CD4-positive, alpha-beta T cell treated with Interleukin-10 for 1 hour (primary cell): ENCODE measurements at places on chromosomes 13 and 19.

- no peak for DNase-seq
Measured at GRCh38 chr13:23766283-23766682, 122.9 kb downstream of the MIPEP start.

- no peak for DNase-seq
Measured at GRCh38 chr13:99980824-99981734, 505 bp upstream of the ZIC2 start.

DNA sequence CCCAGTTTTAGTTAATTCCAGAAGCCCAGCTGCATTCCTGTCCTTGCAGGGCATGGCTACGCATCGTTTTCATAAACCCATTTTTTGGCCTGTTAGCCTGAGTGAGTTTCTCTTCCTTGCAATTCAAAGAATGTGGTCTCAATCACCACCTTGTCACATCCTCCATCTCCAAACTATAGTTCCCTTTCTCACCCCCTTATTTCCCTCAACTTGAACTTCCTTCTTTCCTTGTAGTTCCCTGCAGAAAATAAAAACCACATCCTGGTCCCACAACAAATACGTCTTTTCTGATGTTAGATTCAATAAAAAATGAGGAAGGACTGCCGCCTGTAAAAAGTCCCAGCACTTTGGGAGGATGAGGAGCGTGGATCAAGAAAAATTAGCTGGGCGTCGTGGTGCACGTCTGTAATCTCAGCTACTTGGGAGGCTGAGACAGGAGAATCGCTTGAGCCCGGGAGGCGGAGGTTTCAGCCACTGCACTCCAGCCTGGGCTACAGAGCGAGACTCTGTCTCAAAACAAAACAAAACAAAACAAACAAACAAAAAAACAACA, 13.2 kb downstream of the ADGRE3 start:
- no peak for DNase-seq

DNA sequence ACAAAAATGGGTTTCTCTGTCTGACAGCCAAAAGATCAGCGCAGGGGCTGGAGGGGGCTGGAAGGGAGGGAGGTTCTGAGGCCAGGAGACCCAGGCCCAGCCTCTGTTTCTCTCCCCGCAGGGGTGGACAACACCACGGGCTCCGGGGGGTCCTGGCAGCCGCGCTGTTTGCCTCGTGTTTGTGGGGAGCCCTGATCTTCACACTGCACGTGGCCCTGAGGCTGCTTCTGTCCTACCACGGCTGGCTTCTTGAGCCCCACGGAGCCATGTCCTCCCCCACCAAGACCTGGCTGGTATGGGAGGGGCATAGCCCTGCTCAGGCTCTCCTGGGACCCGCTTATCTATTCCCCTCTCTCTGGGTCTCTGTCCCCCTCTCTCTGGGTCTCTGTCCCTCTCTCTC, 9.6 kb downstream of the CPT1C start:
- DNase-seq, result no peak

- no peak for DNase-seq
Measured at GRCh38 chr13:110012102-110012739, 225.8 kb upstream of the IRS2 start.

DNA sequence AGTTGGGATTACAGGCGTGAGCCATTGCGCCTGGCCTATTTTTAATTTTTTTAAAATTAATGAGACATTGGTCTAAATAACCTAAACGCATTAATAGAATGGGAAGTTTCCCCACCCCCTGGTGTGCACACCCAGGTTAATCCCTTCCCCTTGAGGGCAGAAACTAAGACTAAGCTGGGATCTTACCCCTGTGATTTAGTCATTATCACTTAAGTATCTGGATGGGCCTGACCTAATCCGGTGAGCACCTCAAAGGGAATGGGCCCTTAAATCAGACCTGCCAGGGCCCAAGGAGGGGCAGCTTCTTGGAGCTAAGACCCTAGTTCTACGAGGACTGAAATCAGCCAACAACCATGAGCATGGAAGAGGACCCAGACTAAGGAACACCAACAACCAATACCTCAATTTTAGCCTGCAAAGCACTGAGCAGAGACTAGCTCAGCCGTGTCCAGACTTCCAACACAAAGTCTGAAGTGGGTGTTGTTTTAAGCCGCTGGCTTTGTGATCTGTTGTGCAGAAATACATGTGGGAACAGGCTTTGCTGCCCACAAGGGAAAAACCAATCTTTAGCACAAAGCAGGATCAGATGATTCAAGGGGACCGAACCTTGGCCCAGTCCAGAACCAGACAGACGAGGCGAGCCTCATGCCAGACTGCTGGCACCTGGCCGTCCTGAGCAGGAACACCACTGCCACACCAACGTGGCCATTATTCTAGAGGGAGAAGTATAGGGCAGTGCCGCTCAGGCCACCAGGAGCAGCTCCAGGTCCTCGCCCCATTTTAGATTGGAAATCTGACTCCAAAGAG, 7.1 kb downstream of the UBE2S start:
- peak; percentile 9 for DNase-seq

DNA sequence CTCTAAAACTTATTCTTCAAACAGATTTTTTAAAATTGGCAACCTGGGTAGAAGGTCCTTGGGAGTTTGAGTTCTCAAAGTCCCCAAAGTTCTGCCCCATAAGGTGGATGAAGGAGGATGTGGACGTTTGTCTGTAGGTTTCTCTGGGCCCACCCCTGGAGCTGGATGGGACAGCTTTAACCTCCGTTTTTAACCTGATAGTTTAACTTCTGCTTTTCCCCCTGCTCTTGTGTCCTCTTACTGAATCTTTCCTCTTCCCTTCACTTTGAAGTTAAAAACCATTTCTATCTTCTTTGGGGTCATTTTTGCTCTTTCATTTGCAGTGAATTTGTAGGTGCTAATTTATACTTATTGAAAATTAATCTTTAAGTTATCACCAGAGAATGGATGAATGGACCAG, 79.1 kb downstream of the ESD start:
- no peak for DNase-seq

DNA sequence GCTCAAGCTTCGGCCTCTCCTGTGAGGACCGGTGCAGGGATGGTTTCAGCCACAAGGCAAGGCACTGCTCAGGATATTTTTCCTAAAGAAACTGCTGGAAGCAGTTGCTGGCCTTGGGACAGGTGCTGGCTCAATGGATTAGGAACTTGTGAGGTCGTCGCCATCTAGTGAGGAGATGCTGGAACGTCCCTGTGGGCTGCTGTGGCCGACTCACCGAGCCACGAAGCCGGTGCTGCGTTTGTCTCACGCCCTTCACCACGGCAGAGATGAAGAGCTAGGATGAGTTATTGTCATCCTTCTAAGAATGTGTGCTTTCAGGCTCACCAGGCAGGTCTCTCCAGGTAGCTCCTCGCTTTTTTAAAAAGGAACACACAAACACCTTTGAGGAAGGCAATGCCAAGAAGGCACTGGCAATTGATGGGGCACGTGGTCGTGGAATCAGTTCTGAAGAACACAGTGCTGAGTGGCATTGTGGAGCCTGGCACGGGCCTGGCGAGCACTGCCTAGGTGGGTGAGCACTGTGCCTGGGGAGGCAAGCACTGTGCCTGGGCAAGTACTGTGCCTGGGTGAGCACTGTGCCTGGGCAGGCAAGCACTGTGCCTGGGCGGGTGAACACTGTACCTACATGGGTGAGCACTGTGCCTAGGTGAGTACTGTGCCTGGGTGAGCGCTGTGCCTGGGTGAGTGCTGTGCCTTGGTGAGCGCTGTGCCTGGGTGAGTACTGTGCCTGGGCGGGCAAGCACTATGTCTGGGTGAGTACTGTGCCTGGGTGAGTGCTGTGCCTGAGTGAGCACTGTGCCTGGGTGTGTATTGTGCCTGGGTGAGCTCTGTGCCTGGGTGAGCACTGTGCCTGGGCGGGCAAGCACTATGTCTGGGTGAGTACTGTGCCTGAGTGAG, 140.4 kb downstream of the TEX29 start:
- DNase-seq, result no peak

DNA sequence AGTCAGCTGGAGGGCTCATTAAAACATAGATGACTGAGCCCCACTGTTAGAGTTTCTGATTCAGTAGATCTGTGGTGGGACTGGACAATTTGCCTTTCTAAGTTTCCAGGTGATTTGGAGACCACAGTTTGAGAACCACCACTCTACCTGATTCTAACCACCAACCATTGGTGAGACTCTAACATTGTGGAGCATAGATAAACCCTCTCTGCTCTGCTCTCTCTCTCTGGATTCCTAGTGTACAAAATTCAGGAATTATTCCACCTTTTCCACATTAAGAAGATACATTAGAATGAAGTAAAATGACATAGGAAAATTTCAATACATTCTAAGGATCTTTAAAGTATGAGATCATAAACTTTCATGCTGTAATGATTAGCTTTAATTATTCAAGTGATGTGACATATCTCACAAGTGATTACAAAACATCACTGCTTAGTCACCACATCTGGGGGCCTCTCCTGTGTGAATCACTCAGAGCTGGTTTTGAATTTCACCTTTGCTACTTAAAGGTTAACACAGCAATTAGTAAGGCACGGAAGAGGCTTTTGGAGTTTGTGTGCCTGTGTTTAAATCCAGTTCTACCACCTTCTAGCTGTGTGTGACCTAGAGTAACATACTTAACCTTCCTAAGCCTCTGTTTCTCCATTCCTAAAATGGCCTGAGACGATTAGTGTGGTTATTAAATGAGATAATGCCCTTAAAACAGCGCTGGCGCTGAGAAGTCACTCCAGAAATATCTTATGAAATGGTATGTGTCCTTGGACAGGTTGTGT, 78.5 kb upstream of the NBEA start:
- DNase-seq, result no peak

- DNase-seq, result no peak
Measured at GRCh38 chr19:10805065-10805757, 30.8 kb downstream of the TMED1 start.

- DNase-seq, result peak; percentile 73
Measured at GRCh38 chr19:16417660-16418596, 53.8 kb downstream of the EPS15L1 start.

DNA sequence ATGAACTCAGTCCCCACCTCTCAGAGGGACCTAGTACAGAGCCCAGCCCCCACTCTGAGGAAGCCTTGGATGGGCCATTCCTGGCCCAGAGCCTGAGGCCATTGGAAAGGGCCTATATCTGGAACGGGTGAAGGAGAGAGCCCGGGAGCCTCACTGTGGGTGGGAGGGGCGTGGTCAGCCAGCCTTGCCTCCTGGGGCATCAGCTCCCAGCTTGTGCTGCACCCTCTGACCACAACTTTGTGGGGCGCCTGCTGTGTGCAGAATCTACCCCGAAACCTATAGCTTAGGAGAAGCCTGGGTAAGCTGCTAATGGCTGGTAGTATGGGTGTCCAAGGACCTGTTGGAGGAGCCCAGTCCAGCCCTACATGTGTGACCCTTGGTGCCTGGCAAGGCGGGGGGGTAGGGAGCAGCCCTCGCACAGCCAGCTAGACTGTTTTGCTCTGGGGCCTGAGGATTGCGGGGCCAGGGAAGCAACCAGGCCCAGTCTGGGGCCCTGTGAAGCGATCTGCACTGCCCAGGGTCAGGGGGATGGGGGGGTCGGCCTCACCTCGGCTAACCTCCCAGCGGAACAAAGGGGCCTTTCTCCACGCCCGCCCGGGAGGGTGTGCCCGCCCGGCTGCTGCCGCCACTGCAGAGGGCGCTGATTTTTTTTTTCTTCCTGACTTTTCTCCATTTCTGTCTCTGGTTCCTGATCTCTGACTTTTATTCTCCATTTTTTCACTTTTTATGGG, 42.3 kb downstream of the LYL1 start:
- DNase-seq, result no peak

- DNase-seq, result no peak
Measured at GRCh38 chr13:30319130-30319529, 11.8 kb upstream of the KATNAL1 start.

GRCh38 chr19:50794074-50794875, 4.1 kb downstream of the ACP4 start:
- DNase-seq, result no peak

DNA sequence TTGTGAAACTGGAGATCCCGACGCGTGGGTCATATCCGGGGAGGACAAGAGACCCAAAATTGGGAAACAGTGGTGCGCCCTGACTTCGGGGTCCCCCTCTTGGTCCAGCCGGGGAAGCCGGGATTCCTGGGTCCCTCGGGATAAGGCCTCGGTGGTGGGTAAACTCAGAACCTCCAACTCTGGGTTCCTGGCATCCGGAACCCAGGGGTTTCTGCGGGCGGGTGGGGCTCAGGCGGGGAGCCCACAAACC, 688 bp downstream of the ZFP36 start:
- DNase-seq, result no peak

DNA sequence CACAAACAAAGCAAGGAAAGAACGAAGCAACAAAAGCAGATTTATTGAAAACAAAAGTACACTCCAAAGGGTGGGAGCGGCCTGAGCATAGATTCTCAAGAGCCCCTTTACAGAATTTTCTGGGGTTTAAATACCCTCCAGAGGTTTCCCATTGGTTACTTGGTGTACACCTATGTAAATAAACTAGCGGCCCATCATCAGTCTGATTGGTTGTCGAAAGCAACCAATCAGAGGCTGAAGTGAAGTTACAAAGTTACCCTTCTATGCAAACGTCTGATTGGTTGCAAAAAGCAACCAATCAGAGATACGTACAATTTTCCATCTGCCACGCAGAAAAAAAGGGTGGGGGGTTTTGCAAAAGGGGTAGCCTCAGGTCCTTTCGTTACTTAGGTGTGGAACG, 96.3 kb upstream of the UBAC2 start:
- no peak for DNase-seq

- peak; percentile 23 for DNase-seq
Measured at GRCh38 chr13:20128459-20128931, 32.4 kb downstream of the GJA3 start.

GRCh38 chr13:48896312-48896711, 79.4 kb upstream of the FNDC3A start:
- DNase-seq, result no peak

DNA sequence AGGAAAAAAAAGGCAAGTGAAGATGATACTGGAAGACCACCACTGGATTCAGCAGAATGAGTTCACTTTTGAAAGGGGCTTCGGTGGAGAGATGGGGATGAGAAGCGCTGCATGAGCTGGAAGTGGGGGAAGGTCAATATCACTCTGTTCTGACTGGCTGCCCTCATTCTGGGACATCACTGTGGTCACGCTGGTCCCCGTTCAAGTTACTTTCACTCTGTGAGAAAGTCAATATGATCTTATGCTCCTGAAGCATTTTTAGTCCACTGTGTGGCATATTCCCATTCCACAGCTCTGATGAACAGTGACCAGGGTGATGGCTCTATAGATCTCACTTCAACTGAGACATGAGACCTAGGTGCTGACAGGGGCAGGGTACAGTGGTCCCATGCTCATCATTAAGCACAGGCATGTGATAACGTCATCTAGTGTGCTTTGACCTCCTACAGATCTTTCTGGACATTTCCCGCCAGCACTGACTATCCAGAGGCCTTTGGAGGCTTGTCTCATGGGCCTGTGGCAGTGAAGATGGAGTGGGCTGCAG, 40.2 kb upstream of the GPR183 start:
- no peak for DNase-seq

- peak; percentile 80 for DNase-seq
Measured at GRCh38 chr19:38362076-38362945, 12.1 kb upstream of the PSMD8 start.

DNA sequence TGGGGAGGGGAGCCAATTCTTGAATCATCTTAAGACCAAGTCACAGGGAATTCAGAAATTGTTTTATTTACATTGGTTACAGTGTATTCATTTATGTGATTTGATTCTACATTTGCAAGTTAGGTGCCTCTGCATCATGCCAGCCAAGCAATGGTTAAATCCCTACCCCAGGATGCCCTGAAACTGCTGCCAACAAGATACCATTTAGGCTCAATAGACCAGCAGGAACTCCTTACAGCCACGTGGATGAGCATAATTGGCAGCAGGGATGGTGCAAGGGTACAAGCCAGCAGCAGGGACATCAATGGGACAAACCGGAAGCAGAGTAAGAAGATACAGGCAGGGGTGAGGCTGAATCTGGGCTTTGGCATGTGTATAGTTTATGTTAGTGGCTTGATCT, 72.4 kb upstream of the NBEA start:
- DNase-seq, result no peak
